NT2/D1 (cell line): ENCODE measurements at places on chromosomes 1 and 21.
A peak's percentile ranks its signal among the peaks of the same experiment; 100 is the strongest.

DNA sequence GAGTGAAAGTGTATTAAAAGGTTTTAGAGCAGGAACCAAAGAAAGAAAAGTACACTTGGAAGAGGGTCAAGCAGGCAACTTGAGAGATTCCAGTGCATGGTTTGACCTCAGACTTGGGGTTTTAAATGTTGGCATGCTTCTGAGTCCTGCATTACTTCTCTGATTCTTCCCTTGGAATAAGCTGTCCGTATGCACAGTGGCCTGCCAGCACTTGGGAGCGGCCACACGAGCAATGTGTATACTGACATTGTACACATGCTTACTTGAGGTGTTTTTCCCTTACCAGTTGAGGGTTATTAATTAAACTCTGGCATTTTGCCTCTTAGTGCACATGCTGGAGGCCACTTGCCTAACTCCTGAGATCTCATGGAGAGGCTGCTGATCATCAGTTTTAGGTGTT, 786.6 kb upstream of the RGS18 start:
- DNase-seq: no peak

GRCh38 chr1:2930913-2931723, 90.1 kb upstream of the ACTRT2 start:
- no peak for DNase-seq

GRCh38 chr1:54872036-54872331, 15.0 kb downstream of the DHCR24 start:
- no peak for DNase-seq

GRCh38 chr1:174258148-174258550, 98.8 kb downstream of the RABGAP1L start:
- peak; percentile 62 for DNase-seq
